Activated CD4-positive, CD25-positive, alpha-beta regulatory T cell (primary cell): ENCODE measurements at places on chromosomes 5 and 9.

DNA sequence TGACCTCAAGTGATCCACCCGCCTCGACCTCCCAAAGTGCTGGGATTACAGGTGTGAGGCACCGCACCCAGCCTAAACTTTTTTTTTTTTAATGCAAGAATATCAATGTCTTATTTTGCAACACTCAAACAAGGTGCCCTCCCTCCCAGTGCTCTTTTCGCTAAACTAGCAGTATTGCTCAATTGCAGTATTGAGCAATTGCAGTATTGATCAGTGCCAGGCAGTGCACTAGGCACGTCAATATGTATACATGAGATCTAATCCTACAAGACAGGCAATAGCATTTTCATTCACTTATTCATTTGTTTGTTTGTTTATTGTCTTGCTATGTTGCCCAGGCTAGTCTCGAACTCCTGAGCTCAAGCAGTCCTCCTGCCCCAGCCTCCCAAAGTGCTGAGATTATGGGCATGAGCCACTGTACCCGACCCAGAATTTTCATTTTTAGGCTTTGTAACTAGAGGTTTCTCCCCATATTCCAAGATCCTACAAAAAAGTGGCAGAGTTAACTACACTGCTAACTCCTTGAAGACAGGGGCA is 94.5 kb downstream of the TTLL11 start:
- no peak for DNase-seq

DNA sequence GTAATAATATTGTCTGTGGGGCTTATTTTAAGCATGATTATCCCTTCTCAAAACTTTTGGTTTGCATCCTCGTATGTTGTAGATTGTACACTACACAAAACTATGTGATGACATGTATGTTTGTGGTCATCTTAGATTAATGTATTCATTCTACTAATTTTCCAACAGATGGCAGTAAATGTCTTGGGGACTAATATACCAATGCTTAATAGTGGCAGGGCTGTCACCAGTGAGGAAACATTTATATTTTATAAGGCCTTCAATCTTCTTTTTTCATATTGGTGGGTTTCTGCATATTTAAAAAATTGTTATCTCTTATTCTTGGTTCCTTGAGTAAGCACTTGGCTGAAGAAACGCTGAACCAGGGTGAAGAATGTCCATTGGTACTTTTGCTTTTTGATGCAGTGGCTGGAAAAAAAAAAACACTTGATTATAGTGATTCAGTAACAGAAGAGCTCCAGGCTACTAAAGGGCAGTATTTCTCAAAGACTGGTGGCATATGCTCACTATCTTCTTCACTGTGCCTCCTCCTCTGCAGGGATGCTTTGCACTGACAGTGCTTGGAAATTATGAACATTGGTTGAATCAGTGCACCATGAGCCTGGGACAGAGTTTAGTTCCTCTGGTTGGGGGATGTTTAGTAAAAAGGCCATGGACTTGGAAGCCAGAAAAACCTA is 530.3 kb downstream of the RASEF start:
- DNase-seq, result no peak

GRCh38 chr9:90578126-90578815 is 64.4 kb downstream of the DIRAS2 start:
- no peak for DNase-seq

DNA sequence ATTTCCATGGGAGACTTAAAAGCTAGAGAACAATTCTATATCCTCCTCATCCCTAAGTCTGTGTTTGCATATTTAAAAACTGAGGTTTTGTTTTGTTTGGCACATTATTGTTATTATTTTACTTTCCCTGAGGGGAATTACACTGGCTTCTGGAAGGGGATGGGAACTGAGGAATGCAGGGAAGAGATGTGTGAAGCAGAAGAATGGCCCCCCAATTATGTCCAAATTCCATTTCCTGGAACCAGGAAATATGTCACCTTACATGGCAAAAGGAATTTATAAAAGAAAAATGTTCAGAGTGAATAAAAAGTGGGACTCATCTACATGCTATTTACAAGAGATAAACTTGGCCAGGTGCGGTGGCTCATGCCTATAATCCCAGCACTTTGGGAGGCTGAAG is 129.8 kb downstream of the MARCHF11 start:
- DNase-seq, result no peak
